ENCODE measurements at places on chromosomes 1 and 21. TPM values are rescaled to one million over a fixed set of nuclear protein-coding genes. Genes with fewer than 3 reads are reported as not detected.

DNA sequence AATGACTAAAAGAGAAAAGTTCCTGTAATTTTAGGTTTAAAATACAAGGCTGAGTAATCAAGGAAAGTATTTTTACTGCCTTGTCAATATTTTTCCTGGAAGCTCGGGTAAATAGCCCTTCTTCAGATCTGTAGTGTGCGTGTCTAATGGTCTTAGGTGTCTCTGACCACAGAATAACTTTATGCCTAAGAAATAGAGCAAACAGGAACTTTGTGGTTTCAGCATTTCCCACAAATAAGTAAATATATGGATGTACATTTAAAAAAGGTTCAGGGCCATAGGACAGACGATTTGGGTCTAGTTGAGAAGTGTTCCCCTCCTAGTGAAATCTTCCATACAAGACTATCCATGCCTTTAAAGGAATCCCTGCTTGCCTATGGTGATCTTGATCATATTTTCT lies 107.0 kb downstream of the ZC3H11B start:
- DNase-seq: no peak

DNA sequence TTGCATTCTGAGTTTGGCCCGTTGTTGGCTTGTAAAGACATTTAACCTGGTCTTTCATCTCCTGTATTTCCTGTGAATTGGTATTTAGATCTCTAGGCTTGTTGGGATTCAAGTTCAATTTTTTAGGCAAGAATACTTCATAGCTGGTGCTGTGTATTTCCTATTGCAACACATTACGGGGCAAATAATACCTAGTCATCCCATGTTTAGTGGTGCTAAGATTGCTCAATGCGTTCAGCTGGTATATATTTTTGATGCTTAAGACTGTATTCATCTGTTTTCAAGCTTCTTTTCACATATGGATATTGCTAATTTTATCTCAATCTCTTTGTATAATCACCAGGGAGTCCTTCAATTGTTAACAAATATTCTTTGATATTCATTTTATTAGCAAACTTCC lies 87.5 kb upstream of the ZBTB18 start:
- DNase-seq: no peak

GRCh38 chr1:29330856-29331255 lies 94.5 kb downstream of the PTPRU start:
- no peak for DNase-seq

DNA sequence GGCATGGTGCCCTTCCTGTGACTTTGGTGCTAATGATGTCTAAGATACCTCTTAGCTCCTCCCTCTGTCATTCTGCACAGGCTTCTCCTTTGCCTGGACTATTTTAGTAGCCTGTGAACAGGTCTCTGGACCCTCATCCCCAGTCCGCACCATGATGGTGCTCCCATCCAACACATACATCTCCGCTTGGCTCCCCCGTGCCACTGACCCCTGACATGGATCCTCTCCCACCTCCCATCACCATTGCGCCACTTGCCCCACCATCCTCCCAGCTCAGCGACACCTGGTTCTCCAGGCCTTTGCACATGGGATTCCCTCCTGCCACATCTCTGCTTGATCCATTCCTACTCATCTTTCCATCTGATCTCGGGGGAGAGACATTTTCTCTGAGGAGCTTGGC lies 33.9 kb downstream of the RUNX3 start:
- DNase-seq: no peak

- no peak for DNase-seq
Measured at GRCh38 chr1:230189341-230189740, 122.3 kb downstream of the GALNT2 start.

DNA sequence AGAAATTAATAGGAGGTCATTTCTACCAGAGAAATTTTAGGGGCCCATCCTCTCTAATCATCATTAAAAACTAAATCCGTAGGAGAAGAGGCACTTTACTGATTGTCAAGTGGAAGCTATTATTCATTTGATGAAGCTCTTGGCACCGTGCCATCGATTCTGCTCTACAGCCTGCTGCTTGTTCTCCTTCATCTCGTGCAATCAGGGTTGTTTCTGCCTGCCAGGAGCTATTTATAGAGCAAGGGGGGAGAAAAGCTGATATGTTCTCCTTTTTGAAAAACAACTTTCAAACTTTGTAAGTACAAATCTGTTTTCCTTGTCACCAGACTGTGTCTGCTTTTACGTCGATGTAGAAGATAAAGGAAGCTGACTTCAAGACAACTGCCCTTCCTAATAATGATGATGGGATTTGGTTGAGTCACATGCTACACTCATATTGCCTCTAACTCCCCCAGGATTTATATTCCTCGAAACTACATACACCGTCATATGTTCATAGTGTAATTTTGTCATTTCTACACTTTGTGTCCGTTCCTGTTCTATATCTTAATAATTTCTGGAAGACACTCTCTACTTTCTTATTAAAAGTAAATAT lies 169.6 kb upstream of the LHX8 start:
- no peak for DNase-seq

DNA sequence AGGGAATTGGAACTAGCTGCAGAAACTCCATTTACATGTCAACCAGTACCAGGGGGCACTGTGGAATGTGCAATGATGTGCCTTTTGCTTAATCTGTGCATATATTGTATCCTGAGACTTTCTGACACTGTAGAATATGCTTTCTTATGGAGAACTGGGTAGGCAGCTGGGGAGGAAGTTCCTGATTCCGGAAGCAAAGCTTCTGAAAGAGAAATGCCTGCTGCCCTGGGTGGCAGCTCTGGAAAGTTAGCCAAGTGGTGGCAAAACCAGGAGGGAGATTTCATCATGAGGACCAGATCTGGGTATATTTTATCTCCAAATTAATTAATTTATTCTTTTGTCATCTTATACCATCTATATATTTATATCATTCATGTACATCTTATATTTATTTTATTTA lies 116.7 kb downstream of the XCL2 start:
- no peak for DNase-seq

DNA sequence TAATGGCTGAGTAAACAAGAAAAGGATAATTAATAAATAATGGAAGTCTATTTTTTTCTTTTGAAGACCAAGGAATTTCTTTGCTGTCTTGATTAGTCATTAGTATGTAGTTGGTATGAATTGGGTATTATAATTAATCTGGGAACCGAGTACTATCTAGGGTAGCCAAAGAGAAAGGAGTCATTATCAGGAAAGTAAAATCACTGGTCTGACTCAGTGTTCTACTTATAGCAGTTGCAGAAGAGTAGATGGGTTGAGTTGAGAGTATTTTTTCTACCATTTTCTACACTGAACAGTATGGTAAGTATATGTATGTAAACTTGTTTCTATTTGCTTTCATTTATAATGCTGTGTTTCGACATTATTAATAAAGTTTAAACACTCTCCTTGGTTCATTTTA lies 26.6 kb downstream of the CDC14A start:
- DNase-seq: no peak

DNA sequence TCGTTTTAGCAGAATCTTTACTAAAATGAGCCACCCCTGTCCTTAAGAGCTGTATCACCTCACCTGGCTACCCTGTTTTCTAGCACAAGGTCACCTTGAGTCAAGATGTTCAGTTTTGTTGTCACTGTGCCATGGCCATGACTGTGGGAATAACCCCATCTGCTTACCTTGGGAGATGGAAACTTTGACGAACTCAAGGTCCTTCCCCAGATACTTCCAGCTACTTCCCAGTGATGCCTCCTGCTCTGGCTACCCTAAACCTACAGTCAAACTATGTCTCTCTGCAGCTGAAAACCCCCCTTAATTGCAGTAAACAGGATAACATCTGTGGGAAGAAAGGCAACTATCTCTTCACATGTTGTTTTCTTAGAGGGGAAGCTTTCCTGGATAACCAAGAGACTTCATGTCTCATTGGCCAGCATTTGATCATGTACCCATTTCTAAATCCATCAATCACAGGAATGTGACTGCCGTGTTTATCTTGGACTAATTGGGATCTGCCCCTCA lies 89.5 kb upstream of the C1orf21 start:
- DNase-seq: no peak

DNA sequence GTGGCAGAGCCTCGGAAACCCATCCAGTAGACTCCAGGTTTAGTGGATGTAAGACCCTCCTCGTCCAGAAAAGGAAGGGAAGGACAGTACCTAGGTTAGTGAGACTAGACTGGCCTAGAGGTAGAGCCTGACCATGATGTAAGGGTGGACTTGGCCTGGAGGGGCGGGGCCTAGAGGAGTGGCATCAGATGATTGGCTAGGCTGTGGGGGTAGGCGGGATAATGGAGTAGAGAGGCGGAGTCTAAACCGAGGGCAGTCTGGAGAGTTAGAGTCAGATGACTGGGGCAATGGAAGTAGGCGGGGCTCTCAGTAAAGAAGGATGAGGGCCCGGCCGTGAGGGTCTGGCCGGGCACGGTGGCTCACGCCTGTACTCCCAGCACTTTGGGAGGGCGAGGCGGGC lies 70.1 kb downstream of the EPHB2 start:
- DNase-seq: no peak

DNA sequence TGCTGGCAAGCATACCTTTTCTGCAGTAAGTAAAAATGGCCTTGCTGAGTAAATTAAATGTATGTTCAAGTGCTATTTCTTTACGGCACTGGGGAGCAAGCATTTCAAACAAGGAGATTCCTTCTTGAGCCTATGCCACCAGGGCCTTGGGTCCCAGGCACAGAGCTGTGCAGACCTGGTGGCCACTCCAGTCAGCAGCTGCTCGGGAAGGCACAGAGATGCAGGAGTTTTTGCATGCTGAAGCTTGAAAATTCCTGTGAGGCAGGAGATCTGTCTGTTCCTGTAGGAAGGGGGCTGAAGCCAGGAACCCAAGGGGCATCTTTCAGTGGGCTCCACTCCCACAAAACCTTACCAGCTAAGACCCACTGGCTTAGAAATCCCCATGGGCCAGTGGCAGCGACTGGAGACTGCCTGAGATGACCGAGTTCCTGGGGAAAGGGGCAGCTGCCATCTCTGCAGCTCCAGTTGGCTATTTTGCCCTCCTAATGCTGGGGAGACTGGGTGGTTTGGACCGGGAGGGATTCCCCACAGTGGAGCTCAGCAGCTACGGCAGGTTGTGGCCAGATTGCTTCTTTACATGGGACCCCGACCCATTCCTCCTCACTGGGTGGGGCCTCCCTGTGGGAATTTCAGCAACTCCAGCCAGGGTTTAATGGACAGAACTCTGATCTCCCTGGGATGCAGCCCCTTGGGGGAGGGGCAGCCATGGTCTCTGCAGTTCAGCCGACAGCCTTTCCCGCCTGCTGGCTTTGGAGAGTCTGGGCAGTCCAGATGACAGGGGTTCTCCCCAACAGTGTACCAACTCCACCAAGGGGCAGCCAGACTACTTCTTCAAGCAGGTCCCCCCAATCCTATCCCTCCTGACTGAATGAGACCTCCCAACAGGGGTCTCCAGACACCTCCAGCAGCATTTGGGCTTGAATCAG lies 8.4 kb upstream of the PGBD2 start:
- DNase-seq: no peak

DNA sequence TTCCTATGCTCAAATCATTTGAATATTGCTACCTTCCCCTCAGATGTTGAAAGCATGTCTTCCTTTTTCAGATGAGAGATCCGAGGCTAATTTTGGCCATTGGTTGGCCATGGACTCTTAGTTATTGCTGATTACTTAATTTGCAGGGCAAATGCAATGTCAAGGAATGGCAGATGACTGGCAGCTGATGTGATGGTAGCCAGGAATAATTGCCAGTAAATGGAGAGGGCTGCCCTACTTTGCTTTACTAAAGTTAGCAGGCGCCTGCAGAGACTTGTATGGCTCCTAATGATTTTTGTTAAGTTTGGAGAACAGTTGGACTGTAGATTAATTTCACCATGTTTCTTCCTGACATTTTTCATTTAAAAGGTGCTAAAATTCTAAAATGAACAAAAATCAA lies 128.9 kb downstream of the XCL2 start:
- no peak for DNase-seq

DNA sequence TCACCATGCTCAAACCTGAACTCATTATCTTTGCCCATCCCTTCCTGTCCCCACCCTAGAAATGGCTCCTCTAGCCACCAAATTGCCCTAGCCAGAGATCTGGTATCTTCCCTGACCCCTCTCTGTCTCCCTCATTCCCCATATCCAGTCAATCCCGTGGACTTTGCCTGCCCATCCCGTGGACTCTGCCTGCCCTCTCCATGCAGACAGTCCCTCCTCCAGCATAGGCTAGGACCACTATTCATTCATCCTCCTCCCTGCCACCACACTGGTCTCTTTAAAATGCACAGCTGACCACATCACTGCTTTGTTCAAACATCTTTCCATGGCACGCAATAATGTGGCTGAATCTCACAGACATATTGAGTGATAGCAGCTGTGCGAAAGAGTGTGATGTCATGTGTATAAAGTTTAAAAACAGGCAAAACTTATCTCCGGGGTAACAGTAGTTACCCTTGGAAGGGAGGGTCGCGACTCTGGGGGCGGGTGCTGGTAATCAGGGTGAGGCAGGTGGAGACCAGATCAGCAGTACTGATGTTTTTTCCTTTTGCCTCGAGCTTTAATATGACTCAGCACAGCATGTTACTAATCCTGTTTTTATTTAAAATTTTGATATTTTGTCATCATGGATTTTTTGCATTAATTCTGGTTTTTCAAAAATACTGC lies 4.8 kb upstream of the SLC2A1 start:
- no peak for DNase-seq

GRCh38 chr1:33099290-33100118 lies 18.6 kb downstream of the AZIN2 start:
- no peak for DNase-seq

DNA sequence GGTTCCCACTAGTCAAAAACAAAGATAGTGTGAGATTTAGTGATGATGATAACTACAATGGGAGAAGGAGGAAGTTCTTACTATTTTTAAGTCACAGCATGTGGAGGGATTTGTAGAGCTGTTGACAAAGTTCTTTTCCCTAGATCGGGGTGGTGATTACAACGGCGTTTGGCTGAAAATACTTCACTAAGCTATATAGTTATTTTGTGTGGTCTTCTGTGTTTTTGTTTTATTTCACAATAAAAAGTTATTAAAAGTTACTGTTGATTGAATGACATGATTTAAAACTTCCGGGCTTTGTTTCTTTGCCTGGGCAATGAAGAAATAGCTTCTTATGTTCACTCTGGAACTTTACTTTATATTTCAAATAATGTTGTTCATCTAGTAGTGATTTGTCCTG lies 47.3 kb upstream of the SSX2IP start:
- DNase-seq: no peak

- DNase-seq: no peak
Measured at GRCh38 chr1:247408100-247408499, 7.9 kb upstream of the NLRP3 start.

- no peak for DNase-seq
Measured at GRCh38 chr1:90969241-90969640, 52.6 kb downstream of the ZNF644 start.

- no peak for DNase-seq
Measured at GRCh38 chr1:54501849-54502248, 46.2 kb upstream of the ACOT11 start.

GRCh38 chr1:10471411-10472219 lies 714 bp downstream of the DFFA start:
- DNase-seq: no peak

GRCh38 chr1:41243079-41243385 lies 926 bp upstream of the SCMH1 start:
- no peak for DNase-seq

Gene C1orf167
- total RNA-seq: not detected

Gene HSPG2
- total RNA-seq: 841 TPM

All from pulmonary artery endothelial cell (primary cell).